T-helper 22 cell (primary cell): ENCODE measurements at places on chromosomes 1 and 21.

- no peak for DNase-seq
Measured at GRCh38 chr1:241336335-241336734, 20.7 kb downstream of the RGS7 start.

- DNase-seq = no peak
Measured at GRCh38 chr1:18783705-18784481, 75.6 kb downstream of the TAS1R2 start.

- DNase-seq = no peak
Measured at GRCh38 chr1:3240524-3241235, 171.7 kb downstream of the PRDM16 start.

- no peak for DNase-seq
Measured at GRCh38 chr21:19236209-19236608, 832.6 kb upstream of the TMPRSS15 start.

DNA sequence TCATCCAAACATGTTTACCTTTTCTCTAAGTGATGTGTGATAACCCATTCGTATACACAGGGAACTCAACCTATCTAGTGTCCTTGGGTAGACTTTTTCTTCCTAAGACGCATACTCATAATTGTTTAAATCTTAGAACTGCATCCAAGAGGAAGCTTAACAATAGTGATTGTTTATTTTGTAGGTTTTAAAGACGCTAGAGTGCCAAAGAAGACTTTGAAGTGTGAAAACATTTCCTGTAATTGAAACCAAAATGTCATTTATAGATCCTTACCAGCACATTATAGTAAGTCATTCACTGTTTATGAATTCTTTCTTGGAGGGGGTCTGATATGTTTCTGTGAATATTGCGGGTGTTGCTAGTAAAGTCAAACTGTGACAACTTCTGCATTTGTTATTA, 25.4 kb downstream of the PLA2G4A start:
- DNase-seq = no peak

DNA sequence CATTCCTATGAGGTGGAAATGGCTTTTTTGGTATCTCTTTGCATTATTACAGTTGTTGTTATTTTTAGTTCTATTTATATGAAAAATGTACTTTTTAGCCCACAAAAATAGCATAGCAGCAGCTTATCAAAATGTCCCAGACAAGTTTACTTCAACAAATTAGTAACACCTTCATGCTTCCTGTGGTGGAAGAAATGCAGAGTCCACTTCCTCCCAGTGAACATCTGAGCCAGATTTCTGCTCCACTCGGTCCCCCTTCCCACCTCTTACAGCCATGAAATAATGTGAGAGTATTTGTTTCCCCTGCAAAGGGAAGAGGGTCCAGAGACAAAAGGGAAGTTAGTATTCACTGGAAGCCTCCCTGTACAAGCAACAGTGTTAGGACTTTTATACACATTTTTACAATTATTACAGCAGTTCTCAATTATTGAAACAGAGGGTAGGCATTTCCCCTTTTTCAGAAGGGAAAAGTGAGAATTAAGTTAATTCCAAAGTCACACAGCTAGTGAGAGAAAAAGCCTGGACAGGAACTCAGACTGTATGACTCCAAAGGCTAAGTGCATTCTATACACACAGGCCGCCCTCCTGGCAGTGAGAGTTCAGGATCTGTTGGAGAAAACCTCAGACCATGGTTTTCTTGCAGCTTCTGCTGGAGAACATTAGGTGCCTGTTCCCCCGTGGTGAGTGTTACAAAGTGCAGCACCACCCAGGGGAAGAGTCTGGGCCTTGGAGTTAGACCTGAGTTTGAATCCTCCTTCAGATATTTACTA, 126.5 kb downstream of the PBX1 start:
- no peak for DNase-seq
